ENCODE measurements at places on chromosomes 2 and 18.
A peak's percentile ranks its signal among the peaks of the same experiment; 100 is the strongest.

DNA sequence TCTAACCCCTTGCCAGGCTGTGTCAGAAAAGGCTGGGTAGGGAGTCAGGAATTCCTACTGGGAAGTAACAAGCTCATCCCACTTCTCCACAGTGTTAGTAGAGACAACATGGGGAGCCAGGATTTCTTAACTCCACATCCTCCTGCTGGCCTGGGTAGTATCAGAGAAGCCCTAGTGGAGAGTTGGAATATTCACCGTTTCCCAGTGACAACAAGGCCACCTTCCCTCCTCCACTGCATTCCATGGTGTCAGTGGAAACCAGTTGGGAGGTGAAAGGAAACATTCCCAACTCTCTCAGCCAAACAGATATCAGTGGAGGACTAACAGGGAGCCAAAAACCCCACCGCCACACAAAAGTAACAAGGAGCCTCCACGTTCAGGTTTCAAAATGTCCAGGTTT is 41.2 kb downstream of the SRD5A2 start:
- no peak for DNase-seq

GRCh38 chr2:158413581-158413980 is 43.0 kb downstream of the CCDC148 start:
- no peak for DNase-seq

DNA sequence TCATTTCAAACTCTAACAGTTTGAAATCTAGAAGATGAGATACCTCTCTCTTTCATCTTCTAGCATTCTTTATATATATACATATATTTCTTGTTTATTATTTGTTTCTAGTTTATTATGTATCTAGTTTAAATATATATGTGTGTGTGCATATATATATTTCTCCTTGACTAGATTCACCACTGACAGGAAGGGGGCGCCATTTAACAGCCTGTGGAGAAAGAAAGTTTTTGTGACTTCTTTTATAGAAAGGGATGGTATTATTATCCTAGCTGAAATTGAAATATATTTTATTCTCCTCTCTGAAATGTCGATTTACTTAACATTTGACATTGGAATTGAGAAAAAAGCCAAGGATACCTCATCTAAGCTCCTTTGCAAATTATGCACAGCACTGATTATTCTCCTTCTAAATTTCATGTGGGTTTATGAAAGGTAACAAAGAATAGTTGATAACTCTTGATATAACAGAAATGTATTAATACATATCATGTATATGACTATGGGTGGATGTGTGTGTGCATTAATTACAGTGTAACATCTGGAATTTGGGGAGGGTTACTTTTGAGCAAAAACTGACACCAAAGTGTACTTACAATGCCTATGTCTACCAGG is 160.7 kb upstream of the NT5C1B start:
- DNase-seq, result peak; percentile 64

GRCh38 chr2:145032791-145033190 is 512.9 kb upstream of the ZEB2 start:
- DNase-seq, result no peak

- DNase-seq, result peak; percentile 97
Observed at GRCh38 chr2:191018643-191019119, 4.7 kb upstream of the STAT1 start.

- no peak for DNase-seq
Observed at GRCh38 chr2:73087311-73087710, 15.8 kb upstream of the SFXN5 start.

GRCh38 chr2:146776596-146776995 is 1068.2 kb upstream of the ACVR2A start:
- peak; percentile 42 for DNase-seq

- DNase-seq, result no peak
Observed at GRCh38 chr18:48828194-48828545, 122.6 kb downstream of the SMAD7 start.

GRCh38 chr2:218734190-218734975 is 23.7 kb downstream of the TTLL4 start:
- DNase-seq, result peak; percentile 59

DNA sequence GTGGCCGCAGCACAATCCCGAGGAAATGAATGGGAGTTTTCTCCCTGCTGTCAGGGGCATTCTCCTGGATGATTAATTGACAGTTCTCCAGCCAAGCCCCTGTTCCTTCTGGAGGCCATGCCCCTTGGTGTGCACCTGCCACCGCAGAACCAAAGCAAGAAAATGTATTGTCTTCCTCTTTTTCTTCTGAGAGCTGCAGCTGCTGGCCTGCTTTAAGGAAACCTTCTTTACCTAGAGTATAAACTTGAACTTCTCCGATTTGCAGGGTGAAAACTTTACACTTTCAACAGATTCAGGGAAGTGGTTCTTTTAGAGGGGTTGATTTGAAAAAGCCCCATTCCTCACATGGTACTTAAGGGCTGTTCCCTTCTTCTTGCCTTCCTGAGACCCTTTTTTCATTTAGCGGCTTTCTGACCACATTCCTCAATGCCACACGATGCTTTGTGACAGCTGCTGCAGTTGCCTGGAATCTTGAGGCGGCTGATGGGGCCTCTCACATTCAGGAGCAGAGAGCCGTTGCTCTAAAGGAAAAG is 402.8 kb downstream of the TXNL1 start:
- DNase-seq, result no peak

DNA sequence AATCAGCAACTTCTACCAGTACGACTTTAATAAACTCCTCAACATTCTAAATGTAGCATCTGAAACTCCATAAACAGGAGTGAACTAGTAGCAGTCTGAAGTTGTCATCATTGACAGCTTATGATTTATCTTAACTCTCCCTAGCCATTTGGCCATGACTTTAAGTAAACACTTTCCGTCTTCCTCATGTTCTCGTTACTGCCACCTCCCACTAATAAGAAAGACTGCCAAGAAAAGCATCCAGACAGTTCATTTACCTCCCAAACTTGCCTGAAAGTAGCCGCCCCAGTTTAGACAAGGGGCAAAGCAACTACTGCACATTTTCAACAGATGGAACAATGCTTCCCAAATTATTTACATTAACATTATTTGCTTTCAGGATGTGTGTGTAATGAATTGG is 287.5 kb downstream of the OSR1 start:
- DNase-seq, result no peak

DNA sequence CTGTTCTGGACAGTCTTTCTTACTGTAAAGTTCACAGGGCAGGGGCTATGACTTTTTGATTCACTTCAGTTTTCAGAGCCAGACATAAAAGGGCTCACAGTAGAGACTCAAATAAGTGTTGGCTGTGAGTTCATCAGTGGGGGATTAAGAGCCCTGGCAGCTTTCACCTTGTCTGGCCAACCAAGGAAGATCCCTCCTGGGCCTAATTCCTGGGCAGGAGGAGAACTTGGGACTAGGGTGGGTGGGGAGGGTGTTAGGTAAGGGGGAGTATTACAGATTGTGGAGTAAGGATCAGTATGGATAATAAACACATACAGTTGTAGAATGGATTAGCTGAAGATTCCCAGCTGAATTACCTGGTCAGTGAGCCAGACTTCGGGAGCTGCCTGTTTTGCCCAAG is 904 bp upstream of the SFXN5 start:
- no peak for DNase-seq

DNA sequence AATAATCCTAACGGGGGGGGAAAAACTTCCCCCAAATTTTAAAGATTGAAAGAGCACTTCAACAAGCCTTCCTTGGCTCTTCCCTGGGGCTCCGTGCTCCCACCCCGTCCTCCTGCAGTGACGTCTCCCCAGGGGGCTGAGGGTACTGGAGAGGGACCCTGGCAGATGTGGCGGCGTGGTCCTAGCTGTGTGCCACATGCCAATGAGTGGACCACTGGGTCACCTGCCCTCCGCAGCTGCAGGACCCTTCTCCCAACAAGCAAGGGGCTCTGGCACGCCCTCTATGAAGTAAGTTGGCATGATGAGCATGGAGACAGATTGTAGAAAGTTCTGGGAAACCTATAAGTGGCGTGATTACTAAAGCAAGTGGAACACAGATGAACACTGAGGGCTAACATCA is 46.7 kb downstream of the PXDN start:
- DNase-seq, result no peak

- DNase-seq, result peak; percentile 77
Observed at GRCh38 chr2:119820275-119820674, 60.6 kb downstream of the PTPN4 start.

GRCh38 chr2:37181726-37182684 is 6.5 kb downstream of the SULT6B1 start:
- peak; percentile 14 for DNase-seq

DNA sequence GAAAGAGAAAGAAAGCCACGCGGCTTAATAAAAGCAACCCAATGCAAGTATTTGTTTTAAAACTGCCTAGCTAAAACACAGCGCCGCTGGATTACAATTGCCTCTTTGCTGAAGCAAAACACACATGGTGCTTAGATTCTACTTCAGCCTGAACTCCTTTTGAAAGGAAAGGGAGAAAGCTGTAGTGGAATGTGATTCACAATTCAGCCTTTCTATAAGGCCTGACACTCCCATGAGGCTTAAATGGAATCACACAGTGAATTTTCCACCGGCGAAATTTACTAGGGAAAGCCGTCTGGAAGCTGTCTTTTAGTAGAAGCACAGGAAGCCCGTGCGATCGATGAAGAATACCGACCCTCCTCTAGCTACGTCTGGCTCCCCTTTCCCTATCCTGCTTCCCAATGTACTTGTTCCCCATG is 348.0 kb downstream of the DLGAP1 start:
- no peak for DNase-seq

DNA sequence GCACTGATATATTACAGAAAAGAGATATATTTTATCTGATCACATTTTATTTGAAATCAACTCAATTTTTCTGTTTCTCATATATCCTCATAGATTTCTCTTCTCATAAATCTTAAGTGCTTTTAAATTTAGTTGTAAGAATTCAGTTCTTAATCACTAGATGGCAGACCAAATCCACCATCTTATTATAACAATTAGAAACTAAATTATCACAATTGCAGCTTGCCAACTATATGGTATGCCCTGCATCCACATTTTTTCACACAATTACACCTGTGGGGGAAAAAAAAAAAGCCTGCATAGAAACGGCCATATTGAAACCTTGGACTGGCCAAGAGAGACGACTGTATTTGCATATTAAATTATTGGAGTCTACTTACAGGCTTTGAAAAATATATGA is 64.4 kb downstream of the COL5A2 start:
- DNase-seq, result peak; percentile 16

GRCh38 chr18:4658804-4659203 is 203.7 kb upstream of the DLGAP1 start:
- DNase-seq, result no peak

DNA sequence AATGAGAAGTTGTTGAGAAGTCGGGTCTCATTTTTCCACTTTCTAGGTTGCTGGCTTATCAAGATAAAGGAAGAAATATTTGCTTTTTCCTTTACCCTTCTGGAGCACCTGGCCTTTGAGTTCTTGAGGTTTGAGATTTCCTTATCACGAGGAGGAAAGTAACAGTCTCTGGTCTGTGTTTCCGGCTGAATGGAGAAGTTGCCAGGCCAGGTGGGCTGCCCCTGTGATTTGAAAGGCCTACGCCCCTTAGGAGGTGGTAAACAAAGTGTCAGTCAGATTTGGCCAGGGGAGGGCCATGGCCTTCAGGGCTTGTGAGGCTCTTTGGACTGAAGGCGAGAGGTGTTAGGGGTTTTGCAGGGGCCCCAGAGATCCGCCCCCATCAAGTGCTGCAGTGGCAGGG is 156.7 kb upstream of the HAAO start:
- no peak for DNase-seq

DNA sequence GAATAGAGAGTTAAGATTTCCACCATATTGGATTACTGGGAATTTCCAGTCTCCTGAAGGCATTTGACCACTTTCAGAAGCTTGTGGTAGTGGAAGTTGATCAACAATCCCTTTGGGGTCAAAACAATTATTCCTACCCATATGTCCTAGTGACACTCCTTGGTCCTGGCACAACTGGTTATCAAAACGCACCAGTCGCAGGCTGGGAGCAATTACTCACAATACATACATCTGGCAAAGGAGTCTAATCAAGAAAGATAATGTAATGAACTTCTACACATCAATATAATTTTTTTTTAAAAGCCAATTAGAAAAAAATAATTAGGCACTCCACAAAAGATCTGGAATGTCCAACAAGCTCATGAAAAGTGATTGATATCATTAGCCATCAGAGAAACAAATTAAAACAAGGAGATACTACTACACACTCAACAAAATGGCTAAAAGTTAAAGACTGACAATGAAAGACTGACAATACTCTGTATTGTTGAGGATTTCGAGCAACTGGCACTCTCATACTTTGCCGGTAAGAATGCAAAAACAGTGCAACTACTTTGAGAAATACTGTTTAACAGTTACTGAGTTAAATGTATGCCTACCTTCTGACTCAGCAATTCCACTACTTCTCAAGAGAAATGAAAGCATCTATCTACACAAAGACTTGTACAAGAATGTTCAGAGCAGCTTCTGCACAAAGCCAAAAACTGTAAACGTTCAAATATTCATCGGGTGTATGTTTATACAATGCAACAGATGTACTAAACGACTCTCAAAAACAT is 2.0 kb downstream of the INO80C start:
- no peak for DNase-seq

DNA sequence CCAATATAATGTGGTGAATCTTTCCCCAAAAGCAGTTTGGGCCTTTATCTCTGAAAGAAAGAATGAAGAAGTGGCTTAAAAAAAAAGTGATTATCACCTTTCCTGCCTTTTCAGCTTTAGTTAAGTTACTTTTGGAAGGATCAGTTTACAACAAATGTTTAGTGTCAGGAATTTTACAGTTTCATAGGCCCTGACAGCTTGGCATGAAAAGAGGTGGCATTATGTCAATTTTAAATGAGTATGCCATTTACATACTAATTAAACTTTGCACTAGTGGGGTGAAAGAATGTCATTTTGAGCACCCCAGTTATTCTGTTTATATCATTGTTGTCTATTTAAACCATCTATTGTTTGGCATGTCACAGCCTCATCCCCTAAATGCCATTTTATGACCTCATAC is 763.5 kb upstream of the FANCL start:
- no peak for DNase-seq

DNA sequence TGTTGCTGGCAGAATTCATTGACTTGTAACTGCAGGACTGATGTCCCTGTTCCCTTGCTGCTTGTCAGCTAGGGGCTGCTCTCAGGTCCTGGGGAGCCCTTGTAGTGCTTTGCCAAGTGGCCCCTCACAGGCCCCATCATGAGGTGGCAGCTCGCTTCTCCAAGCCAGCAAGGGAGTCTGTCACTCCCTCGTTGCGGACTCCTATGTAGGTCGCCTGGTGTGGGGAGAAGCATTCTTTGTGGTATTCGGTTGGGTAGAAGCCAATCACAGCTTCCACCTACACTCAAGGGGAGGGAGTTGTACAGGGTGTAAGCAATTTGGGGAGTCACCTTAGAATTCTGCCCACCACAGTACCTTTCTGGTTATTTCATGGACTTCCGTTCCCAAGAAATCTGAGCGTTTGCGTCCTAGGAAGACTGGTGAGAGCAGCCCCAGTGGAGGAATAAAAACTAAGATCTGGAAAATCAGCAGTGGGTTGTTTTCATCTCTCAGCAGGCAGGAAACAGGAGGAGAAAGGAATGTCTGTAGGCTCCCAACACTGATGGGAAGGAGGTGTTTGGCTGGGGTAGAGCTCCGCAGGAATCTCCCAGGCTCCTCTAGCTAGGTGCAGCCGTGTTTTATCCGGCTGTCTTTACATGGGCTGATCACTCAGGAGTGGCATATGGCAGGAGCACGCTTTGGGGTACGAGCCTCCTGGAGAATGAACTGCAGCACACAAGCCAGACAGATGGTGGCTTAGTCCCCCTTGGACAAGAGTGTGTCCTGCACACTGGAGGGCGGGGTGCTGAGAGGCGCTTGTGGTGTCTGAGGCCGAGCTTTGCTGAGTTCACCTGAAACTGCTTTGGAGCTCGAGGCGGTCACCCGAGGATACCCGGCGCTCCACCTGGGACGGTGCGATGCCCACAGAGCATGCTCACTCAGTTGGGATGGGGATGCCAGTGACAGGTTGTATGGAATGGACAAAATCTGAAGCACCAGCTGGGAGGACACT is 58.3 kb downstream of the LDLRAD4 start:
- DNase-seq, result no peak
